ENCODE measurements at places on chromosomes 12 and 14.

- DNase-seq = no peak
Observed at GRCh38 chr12:18888047-18888446, 150.1 kb downstream of the CAPZA3 start.

- DNase-seq = no peak
Observed at GRCh38 chr12:20300457-20300856, 67.9 kb upstream of the PDE3A start.

- no peak for DNase-seq
Observed at GRCh38 chr12:65329721-65330120, 51.2 kb downstream of the MSRB3 start.

DNA sequence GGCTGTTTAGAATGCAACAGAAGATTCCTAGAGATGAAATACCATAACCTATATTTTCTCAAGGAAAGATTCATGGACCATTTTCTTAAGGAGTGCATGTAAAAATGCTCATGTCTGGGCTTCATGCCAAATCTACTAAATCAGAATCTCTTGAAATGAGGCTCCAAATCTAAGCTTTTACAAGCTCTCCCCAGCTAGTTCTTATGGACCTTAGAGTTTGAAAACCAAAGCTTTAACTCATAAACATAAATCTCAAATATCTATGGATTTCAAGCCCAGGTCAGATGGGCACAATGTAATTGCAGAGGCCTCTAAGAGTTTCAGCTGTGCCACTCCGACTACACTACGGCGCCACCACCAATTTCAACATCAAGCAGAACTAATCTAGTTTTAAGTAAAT is 117.3 kb upstream of the CAND1 start:
- no peak for DNase-seq

DNA sequence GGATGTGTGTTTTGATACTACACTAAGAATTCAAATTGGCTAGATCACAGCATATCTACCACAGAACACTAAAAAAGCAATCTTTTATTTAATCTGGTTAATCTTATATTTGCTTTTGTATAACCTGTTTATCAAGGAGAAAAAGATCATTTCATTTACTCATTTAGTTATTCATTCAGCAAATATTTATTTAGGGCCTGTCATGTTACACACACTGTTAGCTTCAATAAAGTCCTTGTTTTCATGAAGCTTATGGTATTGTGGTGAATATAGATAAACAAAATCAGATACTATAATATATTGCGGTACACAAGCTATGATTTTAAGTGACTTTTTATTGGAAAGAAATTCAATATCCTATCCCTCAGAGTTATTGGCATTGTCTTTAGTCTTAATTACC is 350.8 kb downstream of the LRFN5 start:
- no peak for DNase-seq

DNA sequence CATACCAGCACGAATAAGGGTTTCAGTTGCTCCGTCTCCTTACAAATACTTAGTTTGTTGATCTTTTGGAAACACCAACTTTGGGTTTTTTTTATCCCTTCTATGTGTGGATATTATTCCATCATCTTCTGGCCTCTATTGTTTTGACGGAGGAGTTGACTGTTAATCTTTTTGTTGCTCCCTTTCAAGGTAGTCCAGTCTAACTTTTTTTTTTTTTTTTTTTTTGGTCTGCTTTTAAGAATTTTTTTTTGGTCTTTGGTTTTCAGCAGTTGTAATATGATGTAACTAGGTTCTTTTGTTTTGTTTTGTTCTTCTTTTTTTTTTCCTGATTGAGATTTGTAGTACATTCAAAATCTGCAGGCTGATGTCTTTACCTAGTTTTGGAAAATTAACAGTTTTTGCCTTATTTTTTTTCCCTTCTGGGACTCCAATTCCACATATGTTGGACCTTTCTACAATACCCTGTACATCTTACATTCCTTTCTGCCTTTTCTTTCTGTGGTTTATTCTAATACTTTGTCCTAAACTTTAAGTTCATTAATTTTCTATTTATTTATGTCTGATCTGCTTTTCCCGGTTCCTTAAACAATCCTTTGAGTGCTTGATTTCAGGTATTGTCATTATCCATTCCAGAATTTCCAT is 54.9 kb downstream of the DNAH10 start:
- no peak for DNase-seq

GRCh38 chr14:101965181-101965544 is 790 bp downstream of the DYNC1H1 start:
- DNase-seq = peak; percentile 45

- DNase-seq = no peak
Observed at GRCh38 chr12:46671102-46671501, 154.7 kb downstream of the SLC38A4 start.

DNA sequence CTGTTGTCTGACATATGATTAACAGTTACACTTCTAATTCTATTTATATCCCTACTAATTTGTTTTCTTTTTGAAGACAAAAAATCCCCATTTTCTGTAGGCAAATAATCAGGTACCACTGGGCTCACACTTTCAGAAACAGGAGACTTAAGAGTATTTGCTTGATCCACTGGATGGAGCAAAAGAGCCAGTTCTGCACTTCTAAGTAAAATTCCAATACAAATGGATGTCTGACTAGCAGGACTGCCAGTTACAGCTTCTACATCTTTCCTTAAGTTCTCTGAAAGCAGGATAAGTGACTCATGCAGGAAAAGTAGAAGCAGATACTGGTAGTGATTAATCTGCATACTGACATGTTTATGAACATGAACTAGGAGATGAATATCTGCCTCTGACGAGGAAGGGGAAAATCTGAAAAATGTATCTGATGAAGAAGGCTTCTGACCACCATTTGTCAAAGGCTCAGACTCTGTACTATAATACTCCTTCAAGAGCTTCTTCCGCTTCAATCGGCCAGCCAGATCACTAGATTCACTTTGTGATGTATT is 73.8 kb upstream of the ANKS1B start:
- peak; percentile 20 for DNase-seq

DNA sequence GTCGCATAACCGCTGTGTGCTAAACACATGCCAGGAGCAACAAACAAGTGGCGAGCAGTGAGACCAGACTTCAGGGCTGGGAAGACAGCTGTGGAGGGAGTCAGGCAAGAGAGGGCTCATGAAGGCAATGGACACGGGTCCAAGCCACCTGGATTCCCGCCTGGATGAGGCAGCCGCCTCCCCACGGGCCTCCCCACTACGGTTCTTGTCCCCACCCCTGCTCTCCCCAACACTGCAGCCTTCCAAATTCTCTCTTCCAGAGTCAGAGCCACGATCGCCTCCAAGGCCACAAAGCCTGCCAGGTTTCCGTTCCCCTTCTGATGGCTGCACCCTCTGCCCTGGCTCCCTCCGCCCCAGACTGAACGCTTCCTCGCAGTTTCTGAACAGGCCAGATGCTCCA is 36.1 kb upstream of the PIWIL1 start:
- DNase-seq = no peak

DNA sequence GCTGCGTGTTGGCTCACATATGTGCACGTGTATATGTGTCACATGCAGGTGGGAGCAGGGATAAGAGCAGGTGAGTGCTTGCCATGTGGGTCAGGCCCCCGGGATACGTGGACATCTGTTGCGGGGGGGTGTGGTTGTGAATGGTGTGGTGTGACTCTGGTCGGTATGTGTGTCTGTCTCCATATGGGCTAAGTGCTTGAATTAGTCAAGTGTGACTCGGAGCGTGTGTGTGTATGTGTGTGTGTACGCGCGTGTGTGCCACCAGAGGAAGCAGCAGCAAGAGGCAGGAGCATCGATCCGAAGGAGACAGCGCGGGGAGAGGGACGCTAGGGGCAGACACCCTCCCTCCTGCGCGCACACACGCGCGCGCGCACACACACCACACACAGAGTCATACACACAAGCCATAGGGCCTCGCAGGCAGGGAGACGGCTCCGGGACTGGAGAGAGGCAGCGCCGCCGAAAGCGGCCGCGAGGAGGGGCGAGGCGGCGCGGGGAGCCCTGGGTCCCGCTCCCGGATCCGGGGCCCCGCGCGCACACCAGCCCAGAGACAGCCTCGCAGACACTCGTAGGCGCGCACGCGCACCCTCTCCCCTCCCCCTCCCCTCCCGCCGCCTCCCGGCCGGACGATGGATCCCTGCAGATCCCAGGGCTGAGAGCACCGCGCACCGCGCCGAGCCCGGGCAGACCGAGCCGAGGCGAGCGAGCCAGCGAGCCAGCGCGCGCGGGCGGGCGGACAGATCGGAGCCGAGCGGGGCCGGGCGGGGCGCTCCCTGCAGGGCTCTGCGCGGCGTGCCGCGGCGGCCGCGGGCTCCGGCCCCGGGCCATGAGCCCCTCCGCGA is at the start of gene ASIC1:
Gene ASIC1, plus strand, starts transcription at position 597 of the 842 bp plus-strand sequence. CDS start 1,171 bp downstream, outside the sequence.
- DNase-seq = peak; percentile 75

DNA sequence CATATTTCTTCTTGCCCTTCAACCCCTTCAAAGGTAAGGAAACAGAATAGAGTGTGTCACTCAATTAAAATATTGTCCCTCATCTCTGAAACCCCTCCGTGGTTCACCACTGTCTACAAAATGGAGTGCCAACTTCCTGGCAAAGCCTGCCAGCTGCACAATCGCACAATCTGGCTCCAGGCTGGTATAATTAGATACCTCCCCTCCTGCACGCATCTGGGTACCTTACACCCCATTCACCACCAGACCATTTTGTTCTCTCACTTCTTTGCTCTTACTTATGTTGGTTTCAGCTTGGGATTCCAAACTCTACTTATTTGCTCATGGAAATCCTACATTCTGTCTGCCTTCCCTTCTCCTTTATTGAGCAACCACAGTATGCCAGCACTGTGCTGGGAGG is 314.9 kb downstream of the NUAK1 start:
- DNase-seq = no peak

DNA sequence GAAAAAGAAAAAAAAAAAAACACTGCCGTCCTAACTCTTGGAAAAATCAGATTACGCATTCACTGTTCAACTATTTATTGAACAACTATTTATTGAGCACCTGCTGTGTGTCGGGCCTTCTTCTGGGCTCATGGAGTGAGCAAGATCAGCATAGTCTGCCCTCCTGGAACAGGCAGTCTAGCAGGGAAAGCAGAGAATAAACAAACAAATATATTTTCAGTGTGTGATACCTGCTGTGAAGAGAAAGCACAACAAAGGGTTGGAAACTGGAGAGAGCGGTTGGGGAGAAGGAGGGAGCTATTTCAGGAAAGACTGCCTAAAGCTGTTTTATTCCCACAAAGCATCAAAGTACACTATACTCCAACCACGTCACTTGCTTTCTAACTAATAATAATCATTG is 10.8 kb downstream of the PROX2 start:
- no peak for DNase-seq

DNA sequence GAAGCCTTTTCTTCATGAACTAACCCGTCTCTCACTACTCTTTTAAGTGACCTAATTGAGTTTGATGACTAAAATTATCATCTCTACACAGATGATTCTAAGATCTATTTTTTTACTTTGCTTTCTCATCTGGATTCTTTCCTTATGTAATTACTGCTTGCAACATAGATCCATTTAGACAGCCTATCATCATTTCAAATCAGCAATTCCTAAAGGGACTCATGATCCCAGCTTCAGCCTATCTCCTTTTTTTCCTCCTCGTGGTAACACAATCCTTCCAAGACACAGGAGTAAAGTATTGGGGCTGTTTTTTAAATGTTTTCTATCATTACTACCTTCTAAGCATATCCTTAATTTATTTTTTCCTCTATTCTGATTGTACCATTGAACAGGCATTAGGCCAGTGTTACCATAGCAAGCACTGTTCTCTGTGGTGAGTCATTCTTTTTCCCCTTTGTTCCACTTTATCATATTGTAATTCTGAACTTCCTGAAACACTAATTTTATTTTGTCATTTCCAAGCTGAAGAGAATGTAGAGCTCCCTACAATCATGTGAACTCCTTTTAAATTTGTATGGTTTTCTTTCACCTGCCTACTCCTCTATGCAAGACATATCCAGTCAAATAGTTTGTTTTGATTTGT is 190.4 kb upstream of the FAR2 start:
- no peak for DNase-seq

DNA sequence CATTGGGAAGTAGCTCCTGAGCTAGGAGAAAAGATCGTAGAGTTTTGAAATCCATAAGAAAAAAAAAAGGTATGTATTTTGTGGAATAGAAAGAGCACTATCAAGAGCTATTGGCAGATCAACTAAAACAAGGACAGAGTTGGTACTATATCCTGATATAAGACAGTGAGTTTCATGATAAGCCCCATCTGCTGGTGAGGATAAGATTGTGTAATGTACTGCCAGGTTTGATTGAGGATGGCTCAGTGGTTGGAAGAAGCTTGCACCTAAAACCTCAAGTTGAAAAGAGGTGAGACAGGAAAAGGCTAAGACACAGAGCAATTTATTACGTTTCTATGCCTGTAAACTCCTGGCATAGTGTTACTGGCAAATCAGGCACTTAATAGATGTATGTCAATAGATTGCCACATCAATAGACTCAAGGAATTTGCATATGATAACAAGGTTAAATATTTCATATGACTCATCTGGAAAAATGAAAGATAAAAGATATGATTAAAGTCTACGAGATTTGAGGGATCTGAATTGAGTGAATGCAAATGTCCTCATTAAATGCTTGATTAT is 525.6 kb downstream of the FLRT2 start:
- DNase-seq = no peak

- no peak for DNase-seq
Observed at GRCh38 chr12:90071996-90072395, 363.4 kb upstream of the ATP2B1 start.

DNA sequence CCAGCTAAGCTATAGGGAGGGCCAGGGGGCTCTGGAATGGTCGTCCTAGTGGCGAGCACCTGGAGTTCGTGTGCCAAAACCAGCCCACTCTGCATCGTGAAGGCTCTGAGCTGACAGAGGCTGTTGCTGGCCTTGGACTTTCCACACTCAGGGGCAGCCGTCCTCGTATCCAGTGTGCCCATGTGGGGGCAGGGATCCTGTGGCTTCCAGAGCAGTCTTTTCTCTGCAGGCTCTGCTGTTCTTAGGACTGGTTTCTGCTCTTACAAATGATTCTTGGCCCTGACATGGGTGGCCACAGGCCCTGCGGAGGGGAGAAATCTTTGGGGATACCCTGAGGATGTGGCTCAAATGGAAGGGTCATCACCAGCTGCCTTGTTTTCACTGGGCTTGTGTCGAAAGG is 177.4 kb upstream of the FKBP4 start:
- no peak for DNase-seq

DNA sequence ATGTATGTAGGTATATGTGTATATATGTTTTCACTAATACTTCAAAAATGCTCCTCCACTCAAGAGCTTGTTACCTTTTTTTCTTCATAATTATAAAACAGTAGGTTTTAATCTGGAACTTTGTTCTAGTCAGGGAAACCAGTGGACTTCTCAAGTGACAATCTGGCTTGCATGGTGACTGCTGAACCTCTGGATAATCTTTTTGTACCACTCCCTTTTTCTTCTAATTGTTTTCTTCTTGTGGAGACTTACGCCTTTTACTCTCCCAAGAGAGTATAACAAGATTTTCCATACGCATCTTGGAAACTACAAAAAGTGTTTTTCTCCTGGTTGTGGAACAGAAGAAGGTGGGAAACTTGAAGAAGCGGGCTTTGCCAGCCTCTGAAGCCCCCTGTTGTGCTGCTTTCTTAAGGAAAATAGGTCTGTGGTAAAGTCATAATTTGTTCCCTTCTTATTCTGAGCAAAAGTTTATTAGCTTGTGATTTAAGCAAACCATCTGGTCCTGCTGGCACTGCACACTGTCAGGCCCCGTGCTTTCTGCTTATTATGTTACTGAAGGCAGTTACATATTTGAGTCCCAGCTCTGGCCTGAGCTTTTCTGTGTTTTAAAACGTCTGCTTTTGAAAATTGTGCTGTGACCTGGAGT is 291.8 kb downstream of the ERC1 start:
- no peak for DNase-seq

Data from H54 (cell line).